ENCODE measurements at places on chromosomes 2 and 18.

DNA sequence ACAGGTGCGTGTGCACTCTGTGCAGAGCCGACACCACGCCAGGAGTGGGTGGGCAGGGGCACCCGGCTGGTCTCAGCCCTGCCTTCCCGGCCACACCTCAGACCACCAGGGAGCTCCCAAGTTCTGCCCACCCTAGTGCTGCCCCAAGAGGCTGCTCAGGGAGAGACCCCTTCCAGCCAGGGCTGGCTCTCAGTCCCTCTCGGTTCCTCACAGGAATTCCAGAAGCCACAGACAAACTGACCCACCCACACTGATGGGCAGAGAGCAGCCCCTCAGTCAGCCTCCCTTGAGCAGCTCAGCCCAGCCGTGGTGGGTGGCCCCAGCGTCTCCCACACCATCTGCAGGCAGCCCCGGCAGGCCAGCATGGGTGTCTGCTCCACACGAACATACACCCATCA, 33.8 kb downstream of the GPC1 start:
- DNase-seq = no peak

- no peak for DNase-seq
Observed at GRCh38 chr2:145841973-145842372, 1322.1 kb upstream of the ZEB2 start.

GRCh38 chr2:79219383-79219988, 59.9 kb upstream of the REG3A start:
- peak; percentile 75 for DNase-seq

DNA sequence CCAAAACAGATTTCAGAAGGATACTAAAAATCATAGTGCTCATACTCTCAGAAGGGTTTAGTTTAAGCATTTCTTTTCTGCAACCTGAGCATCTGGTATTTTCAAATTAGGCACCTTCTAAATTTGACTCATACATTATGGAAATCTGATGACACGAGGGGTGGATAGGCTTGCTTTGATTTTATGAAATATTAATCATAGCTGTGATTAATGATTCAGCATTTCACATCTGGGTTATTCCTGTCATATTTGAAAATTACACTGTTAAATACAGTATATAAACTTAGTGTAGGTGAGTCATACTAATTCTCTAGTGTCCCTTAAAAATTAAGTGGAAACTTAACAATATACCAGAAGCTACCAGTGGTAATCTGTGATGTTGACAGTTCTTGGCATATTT, 47.7 kb downstream of the MRPS9 start:
- DNase-seq = no peak

All from hematopoietic multipotent progenitor cell treated with erythropoietin and hydrocortisone succinate and interleukin-3 and kit ligand, for 6 days (in vitro differentiated cells).